ENCODE measurements at places on chromosomes 12 and 14. TPM values are rescaled to one million over a fixed set of nuclear protein-coding genes. Genes with fewer than 3 reads are reported as not detected.

DNA sequence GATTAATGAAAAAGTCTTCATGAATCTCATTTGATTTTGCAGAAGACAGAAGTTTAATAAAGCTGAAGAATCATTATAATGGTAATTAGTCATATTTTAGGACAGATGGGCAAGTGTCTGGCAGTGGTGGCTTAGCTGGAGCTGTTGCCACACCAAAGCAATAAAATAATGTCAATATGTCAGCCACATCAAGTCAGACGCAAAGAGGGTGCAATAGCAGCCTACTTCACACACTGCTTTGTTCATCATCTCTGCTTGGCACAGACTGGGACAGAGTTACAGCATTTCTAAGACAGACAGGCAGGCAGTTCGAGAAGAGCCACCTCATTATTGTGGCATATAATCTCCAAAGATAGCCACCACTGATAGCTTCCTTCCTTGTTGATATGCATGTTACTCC is 16.9 kb upstream of the KRR1 start:
- no peak for DNase-seq

DNA sequence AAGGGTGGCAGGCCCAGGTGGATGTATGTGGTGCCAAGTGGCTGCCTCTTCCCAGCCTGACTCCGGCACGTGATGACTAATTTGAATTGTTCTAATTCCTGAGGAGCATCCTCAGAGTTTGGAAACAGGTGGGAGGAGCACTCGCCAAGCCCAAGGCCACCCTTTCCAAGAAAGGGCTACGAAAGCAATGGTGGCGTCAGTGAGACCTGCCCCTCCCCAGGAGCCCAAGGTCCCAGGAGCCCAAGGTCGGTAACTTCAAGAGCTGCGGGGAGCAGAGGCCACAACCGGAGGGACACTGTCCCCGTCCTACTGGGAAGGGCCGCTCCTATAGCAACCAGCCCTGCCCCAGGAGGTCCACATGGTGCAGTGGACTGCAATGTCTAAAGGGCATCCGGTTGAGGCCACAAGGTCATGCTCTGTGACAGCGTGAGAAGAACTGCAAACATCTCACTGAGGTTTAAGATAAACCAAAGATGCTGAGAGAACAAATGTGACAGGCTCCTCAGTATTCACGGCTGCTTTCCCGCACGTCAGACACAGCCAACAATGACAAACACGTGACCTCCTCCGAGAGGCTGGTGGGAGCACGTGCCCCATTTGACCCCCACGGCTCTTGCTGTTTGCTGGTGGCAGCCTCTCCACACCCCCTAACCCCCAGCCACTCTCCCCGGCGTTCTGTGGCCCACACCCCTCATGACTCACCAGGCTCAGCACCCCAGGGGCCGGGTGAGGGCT is 79.6 kb downstream of the ITPK1 start:
- DNase-seq = no peak

DNA sequence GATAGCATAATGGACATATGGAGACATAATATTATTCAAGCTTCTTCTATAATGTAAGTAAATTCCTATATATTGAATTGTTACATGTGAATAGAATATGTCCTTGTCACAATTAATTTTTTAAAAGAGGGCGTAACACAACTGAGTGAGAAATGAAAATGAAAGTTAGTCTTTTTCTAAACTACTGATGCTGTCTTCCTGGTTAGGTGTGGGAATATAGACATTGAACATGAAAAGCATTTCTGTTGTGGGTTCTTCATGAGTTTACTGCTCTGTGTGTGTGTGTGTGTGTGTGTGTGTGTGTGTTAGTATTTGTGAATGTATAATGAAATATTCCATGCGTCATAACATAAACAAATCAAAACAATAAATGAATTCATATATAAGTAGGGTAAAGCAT is 40.5 kb upstream of the RTL1 start:
- DNase-seq = no peak

GRCh38 chr12:116287842-116288301 is 10.4 kb upstream of the MED13L start:
- DNase-seq = no peak

DNA sequence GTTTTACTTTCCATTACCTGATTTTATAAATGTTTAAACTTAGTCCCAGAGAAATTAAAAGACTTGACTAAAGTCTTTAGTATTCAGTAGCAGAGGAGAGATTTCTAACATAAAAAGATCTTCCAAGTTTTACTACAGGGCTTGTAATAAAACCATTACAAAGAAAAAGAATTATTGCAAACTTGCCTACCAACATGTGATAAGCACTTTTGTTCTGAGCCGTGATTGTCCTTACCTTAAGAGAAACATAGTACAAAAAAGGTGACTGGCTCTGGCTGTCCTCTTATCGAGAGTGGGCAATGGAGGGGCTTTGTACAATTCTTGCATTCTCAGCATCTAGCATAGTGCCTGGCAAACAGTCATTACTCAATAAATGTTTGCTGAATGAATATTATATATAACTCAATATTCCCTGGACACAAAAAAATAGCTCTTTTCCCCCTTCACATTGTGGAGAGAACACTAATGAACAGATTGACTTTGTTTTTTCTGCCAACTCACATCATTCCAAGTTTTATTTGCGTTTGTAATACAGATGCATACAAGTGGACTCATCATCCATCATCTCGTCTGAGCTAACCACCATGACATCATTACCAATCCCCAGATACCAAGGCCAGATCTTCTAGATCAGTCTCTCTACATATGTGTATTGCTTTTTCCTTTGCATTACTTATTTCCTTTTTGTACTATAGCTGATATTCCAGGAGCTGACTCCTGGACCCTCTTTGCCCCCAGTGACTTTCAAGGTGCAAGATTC is 192.8 kb upstream of the EEA1 start:
- no peak for DNase-seq

- no peak for DNase-seq
Observed at GRCh38 chr12:83190631-83191390, 504.1 kb downstream of the TMTC2 start.

- no peak for DNase-seq
Observed at GRCh38 chr14:92861856-92862745, 60.8 kb upstream of the CHGA start.

DNA sequence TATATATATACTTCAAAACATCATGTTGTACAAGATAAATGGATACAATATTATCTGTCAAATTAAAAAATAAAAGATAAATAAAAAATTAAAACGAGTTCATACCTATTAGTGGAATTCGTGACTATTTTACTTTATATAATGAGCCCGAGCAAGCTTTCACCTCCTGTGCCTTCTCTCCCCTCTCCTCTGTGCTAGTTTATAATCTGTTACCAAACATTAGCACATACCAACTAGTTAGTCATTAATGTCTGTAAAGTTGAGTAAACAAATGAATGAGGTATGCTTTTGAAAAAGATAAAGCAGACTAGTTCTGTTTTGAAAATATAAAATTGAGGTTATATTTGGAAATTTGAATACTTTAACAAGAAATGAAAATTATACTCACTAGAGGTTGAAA is 84.0 kb downstream of the LRRC9 start:
- DNase-seq = no peak

GRCh38 chr12:114274131-114274530 is 131.8 kb downstream of the TBX5 start:
- no peak for DNase-seq

- no peak for DNase-seq
Observed at GRCh38 chr12:12693111-12693671, 2.8 kb downstream of the GPR19 start.

DNA sequence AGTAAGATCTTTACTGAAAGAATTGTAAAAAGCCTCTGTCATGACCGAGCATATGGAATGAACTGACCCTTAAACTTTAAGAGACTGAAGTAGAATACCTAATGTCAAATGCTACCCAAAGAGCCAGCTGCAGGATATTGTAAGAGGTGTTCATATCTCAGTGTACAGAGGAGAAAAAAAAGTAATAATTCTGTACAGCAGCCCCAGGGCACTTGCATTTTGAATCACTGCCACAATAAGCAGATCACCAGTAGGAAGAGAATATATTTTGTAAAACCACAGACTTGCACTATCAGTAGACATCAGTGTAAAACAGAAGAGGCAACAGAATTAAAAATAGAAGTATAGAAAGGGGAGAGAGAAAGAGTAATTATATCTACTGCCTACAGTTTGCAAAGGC is 162.6 kb downstream of the PPFIA2 start:
- no peak for DNase-seq

BEGAIN gene
- 9.3 TPM for total RNA-seq

PTPRO gene
- 2.6 TPM for total RNA-seq
